ENCODE measurements at places on chromosomes 4 and X. TPM values are rescaled to one million over a fixed set of nuclear protein-coding genes. Genes with fewer than 3 reads are reported as not detected.

The COL4A6 gene
- 58.3 TPM for total RNA-seq

The OPRPN gene
- not detected for total RNA-seq

DNA sequence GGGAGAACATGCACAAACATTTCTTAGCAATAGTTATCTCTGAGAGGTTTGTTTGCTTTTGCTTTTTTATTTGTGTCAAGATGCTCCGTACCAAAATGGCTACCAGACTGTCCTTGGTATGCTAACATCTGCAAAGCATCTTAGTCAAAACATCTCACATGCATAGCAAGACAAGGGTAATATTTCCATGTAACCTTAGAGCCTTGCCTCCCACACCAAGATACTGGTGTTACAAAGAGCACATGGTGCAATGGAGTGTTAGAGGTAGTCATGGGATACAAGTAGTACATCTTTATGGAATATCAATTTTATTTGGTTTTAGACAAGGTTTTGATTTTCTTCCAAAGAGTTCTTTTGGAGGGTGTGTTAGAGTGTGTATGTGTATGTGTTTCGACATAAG is 109.7 kb downstream of the NR3C2 start:
- DNase-seq: no peak

DNA sequence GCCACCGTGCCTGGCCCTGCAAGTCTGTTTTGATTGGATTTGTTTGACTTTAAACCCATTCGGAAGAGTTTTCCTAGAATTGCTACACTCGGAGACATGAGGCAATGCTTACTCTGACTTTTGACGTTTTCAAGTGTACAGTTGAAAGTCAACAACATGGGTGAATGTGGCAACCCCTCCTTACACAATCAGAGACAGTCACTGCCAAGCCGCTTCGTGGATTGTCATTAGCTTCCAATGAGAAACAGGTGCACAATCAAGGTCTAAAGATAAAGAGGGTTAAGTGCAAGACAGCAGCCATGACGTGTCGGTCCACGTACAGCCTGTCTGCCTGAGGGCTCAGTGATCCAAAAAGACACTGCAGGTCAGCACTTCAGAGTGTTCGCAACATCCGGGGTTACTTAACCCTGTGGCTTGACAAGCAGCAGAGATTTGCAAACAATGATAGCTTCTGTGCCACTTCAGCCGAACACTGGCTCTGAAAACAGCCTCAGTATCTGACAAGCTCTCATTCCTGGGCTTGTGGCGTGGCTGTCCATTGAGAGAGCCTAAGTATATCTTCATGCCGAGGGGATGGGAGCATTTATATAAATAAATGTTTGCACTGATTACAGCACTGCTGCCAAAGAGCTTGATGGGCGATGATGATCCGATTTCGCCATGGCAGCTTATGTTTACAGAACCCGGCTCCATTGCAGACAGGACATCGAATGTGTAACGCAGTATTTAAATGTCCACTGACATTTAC is 180.0 kb downstream of the DHRSX start:
- DNase-seq: peak; percentile 91

DNA sequence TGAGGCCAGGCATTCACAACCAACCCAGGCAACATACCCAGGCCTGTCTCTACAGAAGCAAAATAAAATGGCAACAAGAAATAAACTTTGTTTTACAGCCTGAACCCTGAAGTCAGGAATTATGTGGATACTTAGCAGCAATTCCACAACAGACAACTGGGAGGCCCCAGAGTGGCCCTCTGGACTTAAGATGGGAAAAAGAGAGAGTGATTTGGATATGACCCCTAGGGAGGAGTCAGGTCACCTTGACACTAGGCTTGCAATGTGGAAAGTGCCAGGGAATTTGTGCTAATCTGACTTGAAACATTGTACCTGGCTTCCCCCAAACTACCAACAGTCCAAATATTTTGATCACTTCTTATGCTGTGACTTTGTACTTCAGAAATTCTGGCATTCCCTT is 193.1 kb downstream of the PARM1 start:
- no peak for DNase-seq

GRCh38 chr4:70759627-70760026 is 37.9 kb downstream of the RUFY3 start:
- DNase-seq: no peak

GRCh38 chr4:159272273-159273140 is 169.6 kb downstream of the RAPGEF2 start:
- DNase-seq: no peak

GRCh38 chr4:87498446-87498900 is 30.7 kb downstream of the SPARCL1 start:
- DNase-seq: no peak

All from MCF 10A (cell line).